ENCODE measurements at places on chromosomes 4 and X.

DNA sequence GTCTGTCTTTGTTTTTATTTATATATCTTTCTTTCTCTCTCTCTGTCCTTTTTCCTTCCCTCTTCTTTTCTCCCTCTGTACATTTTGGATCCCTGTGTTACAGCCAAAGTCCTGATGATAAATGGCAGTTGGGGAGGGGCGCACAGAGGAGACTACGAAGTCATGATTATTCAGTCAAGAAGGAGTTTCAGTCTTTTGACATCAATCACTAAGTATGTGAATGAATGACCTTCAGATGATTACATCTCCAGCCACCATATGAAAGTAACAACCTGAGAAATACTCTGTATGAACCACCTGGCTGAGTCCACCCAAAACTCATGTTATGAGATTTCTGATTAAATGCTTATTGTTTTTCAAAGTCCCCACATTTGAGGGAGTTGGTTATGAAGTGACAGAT, 45.0 kb downstream of the UGT2B7 start:
- no peak for DNase-seq

GRCh38 chrX:37888010-37888409, 40.6 kb upstream of the DYNLT3 start:
- no peak for DNase-seq

- no peak for DNase-seq
Measured at GRCh38 chrX:152892999-152893891, 4.6 kb upstream of the ZNF185 start.

GRCh38 chr4:92520563-92520962, 216.8 kb downstream of the GRID2 start:
- DNase-seq = no peak

- DNase-seq = no peak
Measured at GRCh38 chr4:83012200-83012686, 1.6 kb upstream of the LIN54 start.

GRCh38 chrX:49163555-49164419, 1.2 kb downstream of the MAGIX start:
- no peak for DNase-seq

- DNase-seq = no peak
Measured at GRCh38 chr4:188781655-188782054, 642.4 kb downstream of the TRIML1 start.

GRCh38 chrX:41064018-41064417, 21.2 kb upstream of the USP9X start:
- no peak for DNase-seq

DNA sequence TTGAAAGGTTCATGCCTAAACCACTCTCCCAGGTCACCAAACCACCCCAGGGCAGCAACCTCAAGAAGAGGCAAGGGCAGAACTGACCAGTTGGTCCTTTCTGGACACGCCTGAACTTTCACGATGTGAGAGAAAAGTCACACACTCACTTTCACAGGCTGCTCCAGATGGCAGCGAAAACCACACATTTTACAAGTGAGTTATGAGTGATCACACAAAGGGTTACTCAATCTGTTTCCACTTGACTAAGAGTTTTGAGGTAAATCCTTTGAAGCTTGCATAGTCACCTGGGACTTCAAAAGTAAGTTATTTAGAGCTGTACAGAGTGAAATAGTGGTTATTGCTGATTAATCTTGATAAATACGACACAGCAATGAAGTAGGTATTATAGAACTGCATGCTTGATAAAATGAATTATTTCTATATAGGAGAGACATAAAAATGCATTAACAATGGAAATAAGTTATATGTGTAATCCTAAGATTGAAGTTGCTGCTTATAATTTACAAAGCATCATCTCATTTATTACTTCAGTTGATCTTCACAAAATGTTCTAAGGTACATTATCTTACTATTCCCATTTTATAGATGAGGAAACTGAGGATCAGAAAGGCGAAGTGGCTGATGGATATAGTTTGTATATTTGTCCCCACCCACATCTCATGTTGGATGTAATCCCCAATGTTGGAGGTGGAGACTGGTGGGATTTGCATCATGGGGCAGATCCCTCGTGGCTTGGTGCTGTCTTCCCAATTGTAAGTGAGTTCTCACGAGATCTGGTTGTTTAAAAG, 103.0 kb upstream of the KLF3 start:
- DNase-seq = no peak

GRCh38 chr4:180314972-180315371, 1928.2 kb upstream of the TENM3 start:
- no peak for DNase-seq

DNA sequence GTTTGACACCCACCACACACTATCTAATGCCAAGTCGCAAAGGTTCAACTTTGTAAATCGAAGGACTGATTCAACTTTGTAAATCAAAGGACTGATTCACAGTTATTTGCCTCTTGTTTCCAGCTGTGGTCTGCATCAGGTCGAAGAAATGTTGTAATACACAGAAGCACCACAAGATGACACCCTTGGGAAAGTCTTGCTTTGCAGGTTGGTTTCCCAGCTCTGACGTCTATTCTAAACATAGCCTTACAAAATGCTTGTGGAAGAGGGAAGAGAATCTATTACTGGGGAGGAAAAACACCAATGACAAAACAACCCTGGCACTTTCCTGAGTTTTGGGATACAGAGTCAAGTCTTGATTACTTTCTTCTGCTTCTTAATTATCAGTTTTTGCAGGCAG, 35.3 kb downstream of the SUPT20HL1 start:
- DNase-seq = peak; percentile 47

DNA sequence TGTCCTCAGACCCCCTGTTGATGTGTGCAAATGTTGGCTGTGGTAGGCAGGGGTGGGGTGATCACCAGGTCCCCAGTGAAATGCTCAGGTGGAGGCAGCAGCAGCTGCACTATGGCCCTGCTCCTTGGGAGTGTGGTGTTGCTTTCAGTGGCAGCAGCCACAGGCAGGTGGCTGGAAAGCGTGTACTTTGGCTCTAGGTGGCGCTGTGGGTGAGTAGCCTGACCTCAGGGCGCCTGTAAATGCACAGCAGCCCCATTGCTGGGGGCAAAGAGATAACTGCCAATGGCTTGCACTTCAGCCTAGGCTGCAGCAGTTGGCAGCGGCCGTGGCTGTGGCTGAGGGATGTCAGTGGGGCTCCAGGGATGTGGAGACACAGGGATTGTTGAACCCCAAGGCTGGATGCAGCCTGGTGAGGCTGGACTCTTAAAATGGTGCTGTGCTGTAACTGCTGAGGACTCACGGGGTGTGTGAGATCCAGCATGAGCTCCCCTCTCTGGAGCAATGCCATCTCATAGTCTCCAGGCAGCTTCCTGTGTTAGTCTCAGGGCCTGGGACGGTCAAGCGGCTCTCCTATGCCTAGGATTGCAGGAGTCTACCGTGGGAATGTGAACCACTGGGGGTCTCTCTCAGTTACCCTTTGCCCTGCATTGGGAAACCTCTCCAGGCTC, 421.7 kb upstream of the HTR2C start:
- no peak for DNase-seq

Measured in AG04450 (cell line).